Cortex of kidney (tissue), 1 donor: ENCODE measurements at places on chromosomes 13 and 19.

DNA sequence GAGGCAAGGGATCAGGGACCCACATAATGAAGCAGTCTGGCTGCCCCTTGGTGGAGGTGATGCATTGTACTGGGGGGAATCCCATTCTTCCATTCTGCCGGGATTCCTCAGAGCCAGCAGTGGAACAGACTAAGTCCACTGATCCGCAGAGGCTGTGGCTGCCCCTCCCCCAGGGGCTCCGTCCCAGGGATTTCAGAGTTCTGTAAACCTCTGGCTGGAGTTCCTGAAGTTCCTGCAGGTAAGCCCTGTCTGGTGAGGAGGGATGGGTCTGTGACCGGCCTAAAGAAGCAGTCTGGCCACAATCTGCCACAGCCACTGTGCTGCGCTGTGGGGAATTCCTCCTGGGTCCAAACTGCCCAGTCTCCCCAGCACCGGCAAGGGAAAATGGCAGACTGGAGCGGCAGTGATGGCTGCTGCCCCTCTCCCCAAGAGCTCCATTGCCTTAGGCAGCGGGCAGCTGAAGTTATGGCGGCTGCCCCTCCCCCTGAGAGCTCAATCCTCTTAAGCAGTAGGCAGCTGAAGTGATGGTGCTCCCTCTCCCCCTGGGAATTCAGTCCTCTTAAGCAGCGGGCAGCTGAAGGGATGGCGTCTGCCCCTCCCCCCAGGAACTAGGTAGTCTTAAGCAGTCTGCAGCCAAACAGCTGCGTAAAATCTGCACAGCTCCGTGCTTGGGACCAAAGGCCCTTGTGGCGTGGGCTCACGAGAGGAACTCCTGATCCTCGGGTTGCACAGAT, 155.7 kb downstream of the PCDH17 start:
- DNase-seq: no peak

DNA sequence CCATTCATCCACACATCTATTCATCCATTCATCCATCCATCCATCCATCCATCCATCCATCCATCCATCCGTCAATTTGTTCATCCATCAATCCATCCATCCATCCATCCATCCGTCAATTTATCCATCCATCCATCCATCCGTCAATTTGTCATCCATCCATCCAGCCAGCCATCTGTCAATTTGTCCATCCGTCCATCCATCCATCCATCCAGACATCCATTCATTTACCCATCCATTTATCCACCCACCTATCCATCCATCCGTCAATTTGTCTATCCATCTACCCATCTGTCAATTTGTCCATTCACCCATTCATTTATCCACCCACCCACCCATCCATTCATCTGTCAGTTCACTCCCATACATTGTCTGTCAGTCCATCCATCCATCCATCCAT, 209.5 kb upstream of the ZNF536 start:
- no peak for DNase-seq

DNA sequence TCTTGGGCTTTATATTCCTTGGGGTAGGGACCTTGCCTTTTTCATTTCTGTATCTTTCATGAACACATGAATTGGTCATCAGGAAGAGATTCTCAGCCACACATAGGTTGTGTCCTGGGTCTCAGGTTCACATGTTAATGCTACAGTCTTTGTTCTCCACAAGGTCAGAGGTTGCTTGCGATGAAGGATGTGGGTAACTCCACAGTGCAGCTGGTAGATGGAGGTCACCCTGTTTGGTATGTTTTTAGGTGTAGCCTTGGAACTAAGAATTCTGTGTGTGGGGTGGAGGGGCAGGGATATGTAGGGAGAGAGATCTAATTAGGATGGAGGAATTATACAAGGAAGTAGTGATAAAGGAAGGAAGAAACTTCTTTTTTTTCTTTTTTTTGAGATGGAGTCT, 23.2 kb downstream of the CEACAM1 start:
- DNase-seq: no peak

DNA sequence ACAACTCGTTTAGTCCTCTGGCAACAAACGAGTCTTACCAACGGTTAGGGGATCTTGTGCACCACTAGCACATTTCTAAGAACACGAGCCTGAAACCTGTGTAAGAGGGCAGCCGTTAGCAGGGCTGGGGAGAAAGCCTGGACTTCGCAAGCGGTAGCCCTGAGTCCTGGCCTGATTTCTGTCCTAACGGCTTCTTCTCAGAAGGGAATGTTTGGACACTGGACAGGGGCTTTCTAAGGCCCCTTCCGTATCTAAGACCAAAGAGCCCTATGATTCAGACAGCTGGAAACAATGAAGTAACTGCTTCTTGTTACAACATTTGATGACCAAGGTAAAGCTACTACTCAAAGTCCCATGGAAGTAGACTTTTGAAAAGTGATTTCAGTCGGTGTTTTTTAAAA, 2.2 kb downstream of the ANKRD10 start:
- DNase-seq: no peak

GRCh38 chr13:27295660-27296059, 25.0 kb downstream of the RASL11A start:
- DNase-seq: no peak

GRCh38 chr13:67100730-67101129, 129.4 kb downstream of the PCDH9 start:
- DNase-seq: no peak

- DNase-seq: no peak
Observed at GRCh38 chr19:33385956-33386355, 12.4 kb downstream of the CEBPG start.

DNA sequence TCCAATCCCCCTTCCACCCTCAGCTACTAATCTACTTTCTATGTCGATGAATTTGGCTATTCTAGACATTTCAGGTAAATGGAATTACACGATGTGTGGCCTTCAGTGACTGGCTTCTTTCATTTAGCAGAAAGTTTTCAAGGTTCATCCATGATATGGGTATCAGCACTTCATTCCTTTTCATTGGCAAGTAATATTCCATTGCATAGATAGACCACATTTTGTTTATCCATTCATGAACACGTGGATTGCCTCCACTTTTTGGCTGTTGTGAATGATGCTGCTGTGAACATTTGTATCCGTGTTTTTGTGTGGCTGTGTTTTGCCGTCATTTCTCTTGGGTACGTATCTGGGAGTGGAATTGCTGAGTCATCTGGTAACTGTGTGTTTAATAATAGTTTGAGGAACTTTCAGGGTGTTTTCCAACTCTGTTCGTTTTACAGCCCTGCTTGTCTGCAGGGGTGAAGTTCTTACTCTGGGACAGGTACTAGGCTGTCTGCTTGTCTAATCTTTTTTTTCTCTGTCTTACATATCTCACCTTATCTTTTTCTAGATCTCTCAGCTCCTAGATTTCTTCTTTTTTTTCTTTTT, 32.5 kb downstream of the MARK4 start:
- DNase-seq: no peak

- no peak for DNase-seq
Observed at GRCh38 chr13:36628377-36629056, 45.3 kb upstream of the SERTM1 start.

GRCh38 chr13:59492030-59492636, 671.6 kb downstream of the DIAPH3 start:
- no peak for DNase-seq

DNA sequence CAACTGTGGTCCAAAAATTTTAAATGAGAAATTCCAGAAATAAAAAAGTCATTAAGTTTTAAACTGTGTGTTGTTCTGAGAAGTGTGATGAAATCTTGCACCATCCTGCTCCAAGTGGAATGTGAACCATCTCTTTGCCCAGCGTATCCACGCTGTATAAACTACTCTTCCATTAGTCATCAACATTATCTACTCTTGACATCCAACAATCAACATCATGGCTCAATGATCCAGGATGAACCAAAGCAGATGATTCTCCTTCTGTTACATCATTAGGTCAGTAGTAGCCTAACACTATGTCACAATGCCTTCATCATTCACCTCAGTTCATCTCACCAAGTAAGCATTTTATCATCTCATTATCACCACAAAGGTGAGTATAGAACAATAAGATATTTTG, 55.3 kb downstream of the SUCLA2 start:
- DNase-seq: no peak

- DNase-seq: no peak
Observed at GRCh38 chr13:23447927-23448326, 14.4 kb upstream of the SACS start.

DNA sequence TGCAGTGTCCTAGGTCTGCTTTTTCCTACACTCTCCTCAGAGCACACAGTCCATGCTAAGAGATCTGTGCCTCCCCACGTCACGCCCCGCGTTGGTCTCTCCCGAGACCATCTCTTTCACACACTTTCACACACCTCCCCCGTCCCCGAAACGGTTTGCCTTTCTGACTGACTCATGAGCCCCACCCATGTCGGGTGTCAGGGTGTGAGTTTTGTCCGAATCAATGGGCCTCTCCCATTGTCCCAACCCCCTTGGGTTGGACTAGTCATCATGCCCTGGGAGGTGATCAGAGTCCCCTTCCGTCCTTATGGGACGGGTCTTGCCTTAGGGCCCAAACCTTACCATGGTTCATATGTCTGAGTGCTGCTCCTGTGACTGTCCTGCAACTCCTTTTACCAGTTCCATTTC, 214.0 kb upstream of the HTR2A start:
- no peak for DNase-seq

DNA sequence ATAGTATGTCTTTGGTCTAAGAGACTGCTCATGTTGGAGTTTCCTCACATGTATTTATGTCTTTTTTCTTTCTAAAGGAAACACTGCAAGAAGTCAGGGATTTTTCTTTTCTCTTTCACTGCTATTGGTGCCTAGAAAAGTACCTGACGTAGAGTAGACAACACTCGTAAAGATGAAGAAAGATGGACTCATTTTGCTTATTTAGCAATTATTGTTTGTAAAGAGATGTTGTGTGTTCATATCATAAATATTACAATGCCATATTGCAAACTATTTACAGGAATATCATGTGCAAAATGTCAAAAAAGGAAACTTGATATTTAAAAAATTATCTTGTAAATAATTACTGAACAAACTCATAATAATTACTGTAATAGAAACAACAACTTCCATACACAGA, 2711.5 kb upstream of the PCDH20 start:
- DNase-seq: no peak

DNA sequence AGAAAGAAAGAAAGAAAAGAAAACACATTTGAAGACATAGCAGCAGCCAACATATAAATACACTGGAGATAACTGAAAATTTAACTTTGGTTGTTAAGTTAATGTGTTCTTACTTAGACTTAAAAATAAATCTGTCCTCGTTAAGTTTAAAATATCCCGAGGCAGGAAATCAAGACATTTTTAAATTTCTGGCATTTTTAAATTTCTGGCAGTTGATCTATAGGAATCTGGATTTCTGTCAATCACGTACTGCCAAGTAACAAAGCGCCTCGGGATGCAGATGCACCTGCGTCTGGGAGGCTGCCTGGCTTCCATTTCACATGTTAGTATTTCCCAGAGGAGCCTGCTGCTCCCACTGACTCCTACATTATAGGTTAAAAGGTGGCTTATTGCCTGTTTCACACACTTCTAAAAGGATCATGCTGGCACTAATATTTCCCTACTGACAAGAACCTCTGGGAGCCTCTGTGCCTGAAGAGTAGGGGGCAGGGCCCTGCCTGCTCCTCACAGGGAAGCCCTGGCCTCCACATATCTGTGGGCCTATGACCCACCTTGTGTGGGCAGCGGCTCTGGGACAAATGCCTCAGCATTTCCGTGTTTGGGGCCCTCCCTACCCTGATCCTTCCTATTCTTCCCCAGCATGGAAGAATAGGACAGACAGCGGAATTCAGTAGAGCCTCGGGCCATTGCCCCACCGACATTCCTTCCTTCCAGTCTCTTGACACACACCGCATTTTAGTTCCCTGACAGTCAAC, 62.8 kb upstream of the ATP12A start:
- DNase-seq: no peak

- DNase-seq: no peak
Observed at GRCh38 chr13:22765547-22765946, 415.2 kb upstream of the SGCG start.

- DNase-seq: no peak
Observed at GRCh38 chr13:62207388-62207787, 791.7 kb upstream of the PCDH20 start.

GRCh38 chr19:29410601-29411000, 115.2 kb upstream of the VSTM2B start:
- no peak for DNase-seq

- DNase-seq: no peak
Observed at GRCh38 chr13:74114202-74114601, 20.0 kb downstream of the KLF12 start.

- DNase-seq: no peak
Observed at GRCh38 chr19:33267706-33268105, 34.6 kb downstream of the CEBPA start.

DNA sequence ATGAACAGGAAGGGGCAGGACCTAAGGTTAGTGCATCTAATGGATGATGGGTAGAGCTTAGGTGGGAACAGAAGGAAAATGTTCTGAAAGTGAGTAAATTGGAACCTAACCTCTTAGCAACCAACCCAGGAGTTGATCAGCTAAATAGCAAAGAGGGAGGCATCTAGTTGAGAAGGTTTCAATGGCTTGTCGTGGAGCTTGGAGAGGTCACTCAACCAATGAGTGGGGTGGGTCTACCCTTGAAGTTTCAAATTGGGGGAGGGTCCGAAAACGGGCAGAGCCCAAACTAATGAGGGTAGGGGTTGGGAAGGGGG, 5.7 kb upstream of the SHKBP1 start:
- DNase-seq: no peak

- no peak for DNase-seq
Observed at GRCh38 chr19:31258211-31259052, 90.8 kb downstream of the TSHZ3 start.

DNA sequence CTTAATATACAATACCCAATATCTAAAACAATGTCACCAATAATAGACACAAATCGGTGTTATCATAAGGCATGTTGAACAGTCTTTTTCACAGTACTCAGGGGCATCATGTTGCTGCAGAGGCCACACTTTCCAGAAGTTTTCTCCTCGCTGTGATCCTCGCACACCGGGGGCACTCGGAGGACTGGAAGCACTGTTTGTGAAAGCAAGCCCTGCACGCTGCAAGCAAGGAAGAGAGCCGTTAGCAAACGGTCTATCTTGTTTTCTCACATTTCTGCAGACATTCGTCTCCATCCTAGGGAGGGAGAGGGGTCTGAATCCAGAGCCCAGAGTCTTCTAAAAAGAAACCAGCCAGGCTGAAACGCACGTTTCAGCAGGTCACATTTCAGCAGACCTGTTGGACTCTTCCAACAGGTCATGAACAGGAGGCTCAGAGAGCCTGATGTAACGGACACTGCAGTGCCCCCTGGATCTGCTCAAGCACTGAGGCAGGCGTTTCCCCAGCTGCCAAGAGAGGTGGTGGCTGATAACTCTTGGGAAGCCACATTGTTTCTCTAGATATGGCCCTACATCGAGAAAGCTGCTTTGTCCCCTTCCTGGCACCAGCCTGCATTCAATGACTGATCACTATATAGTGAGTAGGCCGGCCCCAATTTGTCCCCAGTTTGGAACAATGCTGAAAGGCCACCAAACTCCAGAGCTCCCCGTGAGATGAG, 43.6 kb downstream of the RUBCNL start:
- DNase-seq: no peak

GRCh38 chr19:28665748-28666147, 547.2 kb downstream of the UQCRFS1 start:
- no peak for DNase-seq

DNA sequence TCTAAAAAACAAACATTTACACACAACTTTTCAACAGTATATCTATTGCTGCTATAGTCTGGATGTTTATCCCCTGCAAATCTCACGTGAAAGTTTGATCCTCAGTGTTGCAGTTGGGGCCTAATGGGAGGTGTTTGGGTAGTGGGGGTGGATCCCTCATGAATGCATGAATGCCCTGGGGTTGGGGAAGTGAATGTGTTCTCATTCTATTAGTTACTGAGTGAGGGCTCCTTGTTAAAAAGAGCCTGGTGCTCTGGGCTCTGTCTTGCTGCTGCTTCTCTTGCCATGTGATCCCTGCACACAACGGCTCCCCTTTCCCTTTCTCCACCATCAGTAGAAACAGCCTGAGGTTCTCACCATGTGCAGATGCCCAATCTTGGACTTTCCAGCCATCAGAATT, 242.7 kb upstream of the HTR2A start:
- DNase-seq: no peak
